ENCODE measurements at places on chromosomes 3 and 15. TPM values are rescaled to one million over a fixed set of nuclear protein-coding genes. Genes with fewer than 3 reads are reported as not detected.
A peak's percentile ranks its signal among the peaks of the same experiment; 100 is the strongest.

DNA sequence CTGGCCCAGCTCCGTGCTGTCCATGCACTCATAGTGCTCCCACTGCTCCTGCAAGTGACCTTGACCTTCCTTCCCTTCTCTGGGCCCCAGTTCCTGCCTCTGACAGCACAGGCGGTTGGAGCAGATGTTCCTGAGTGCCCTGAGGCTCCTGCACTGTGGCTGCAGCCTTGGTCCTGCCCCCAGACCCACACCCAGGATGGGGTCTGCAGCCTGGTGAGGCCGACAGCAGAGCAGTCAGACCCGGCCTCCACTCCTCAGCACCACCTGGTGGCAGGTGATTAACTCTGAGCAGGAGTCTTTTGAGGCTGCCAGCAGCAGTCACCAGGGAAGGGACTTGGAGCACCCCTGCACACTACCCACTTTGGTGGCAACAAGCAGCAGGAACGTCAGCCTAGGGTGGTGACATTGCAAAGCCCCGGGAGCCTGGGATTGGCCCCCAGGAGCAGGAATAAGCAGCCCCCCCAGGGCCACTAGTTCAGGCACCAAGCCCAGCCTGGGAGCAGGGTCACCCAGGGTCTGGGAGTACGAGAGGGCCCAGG lies 64.6 kb downstream of the CYP11A1 start:
- DNase-seq: peak; percentile 46

DNA sequence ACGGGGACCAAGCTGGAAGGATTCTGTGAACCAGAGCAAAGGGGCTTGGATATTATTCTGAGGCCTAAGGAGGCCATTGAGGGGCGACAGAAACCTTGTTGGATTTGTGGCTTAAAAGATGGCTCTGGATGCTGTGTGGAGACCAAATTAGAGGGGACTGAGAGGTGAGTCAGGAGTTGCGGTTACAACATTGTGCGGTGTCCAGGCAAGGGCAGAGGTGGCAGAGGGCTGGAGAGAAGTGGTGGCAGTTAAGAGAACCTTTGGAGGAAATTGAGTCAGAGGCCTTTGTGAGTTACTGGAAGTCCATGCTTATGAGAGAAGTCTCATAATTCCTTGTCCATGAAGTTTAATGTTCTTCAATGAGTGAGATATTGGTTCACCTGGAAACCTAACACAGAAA lies 143.2 kb downstream of the FAM43A start:
- DNase-seq: no peak

DNA sequence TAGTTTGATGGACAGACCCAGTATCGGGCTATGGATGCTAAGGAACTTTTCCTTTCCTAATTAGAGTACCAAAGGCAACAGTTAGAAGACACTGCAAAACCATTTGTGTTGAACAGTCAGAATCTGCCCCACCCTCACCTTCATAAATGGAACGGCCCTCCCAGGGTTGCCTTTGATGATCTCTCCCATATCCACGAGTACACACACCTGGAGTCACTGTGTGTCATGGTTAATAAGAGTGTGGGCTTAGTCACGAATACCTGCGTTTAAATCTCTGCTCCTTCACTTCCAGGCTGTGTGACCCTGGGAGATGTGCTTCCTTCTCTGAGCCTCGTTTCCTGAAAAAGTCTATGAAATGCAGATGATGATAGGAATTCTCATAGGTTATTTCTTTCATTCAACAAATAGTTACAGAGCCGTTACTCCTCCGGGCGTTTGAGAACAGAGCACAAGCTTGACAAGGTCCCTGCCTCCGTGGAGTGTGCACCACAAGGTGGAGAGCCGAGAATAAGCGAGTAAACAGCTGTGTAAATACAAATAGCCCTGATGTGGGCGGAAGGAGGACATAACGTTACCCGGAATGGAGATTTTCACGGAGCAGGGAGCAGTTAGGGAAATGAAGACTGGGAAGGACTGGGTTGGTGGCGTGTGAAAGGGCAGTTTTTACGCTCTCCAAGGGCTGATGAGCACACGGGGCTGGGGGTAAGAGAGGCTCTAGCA lies 6.7 kb downstream of the SLC51A start:
- no peak for DNase-seq

- no peak for DNase-seq
Observed at GRCh38 chr3:55899887-55900286, 412.8 kb upstream of the WNT5A start.

DNA sequence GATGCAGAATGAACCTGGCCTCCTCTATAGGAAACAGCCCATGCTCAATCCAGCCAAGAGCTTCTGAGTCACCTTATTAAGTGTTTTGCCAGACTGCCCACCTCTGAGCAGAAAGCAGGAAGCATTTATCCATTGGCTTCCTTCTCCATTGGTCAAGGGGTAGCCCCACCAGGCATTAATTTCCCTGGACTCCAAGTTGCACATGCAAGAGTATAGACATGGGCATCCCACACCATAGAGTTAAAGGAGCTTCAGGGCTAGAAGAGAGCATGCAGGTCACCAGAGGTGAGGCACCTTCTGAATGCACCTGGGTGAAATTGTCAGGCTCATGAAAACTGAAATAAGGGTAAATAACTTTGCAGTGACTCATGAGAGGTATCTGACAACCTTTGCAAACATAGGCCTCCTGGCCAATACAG lies 230.8 kb upstream of the STAC start:
- no peak for DNase-seq

DNA sequence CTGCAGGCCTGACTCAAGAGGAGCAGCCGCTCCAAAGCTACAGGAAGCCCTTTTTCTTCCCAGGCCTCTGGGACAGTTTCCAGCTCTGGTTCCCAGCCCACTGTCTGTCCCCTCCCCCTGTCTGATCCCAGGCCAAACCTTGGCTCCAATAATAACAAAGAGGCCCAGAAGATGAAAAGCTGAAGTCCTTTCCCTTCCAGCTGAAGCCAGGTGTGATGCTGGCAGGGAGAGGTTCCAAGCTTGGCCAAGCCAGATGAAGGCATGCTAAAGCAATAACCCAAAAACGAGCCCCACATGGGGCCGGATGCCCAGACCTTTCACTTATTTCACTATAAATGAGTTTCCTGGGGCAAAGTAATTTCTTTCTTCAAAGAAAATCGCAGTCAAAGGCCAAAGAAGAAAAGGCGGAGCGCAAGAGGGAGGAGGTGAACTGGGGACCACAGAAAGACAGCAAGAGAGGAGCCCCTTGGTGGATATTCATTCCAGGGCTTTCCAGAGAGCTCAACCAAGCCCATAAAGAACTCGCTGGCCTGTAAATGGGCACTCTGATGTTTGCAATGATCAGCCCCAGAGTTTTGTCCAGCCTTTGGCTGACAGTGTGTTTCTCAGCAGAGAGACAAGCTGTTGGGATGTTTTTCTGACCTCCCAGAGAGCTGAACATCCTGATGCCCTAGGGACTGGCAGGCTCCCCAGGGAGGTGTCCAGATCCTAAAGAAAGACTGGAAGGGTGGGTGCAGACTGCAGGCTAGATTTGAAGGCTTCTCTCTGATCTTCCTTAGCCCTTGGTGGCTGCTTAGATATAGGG lies 157.6 kb downstream of the UACA start:
- DNase-seq: peak; percentile 92

- peak; percentile 87 for DNase-seq
Observed at GRCh38 chr15:63052961-63053698, 10.6 kb downstream of the TPM1 start.

DNA sequence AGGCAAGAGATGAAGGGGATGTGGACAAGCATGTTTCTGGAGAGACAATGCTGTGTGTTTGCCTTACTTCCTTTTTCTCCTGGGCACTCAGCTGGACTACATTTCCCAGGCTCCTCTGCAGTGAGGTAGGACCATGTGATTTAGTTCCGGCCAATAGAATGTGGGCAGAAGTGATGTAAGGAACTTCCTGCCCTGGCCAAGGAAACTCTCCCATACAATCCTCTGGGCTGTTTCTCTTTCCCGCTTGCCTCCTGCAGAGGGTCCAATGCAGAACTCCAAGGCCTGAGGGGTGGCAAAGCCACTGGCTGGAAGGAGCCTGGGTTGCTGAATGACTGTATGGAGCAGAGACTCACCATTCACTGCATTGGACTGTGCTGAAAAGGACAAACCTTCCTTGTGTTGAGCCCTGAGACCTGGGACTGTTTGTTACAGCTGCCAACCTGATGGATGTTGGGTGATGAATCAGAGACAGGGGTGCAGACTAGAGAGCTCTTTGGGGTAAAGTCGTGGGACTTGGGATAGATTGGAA lies 82.7 kb upstream of the SLC6A6 start:
- DNase-seq: no peak

DNA sequence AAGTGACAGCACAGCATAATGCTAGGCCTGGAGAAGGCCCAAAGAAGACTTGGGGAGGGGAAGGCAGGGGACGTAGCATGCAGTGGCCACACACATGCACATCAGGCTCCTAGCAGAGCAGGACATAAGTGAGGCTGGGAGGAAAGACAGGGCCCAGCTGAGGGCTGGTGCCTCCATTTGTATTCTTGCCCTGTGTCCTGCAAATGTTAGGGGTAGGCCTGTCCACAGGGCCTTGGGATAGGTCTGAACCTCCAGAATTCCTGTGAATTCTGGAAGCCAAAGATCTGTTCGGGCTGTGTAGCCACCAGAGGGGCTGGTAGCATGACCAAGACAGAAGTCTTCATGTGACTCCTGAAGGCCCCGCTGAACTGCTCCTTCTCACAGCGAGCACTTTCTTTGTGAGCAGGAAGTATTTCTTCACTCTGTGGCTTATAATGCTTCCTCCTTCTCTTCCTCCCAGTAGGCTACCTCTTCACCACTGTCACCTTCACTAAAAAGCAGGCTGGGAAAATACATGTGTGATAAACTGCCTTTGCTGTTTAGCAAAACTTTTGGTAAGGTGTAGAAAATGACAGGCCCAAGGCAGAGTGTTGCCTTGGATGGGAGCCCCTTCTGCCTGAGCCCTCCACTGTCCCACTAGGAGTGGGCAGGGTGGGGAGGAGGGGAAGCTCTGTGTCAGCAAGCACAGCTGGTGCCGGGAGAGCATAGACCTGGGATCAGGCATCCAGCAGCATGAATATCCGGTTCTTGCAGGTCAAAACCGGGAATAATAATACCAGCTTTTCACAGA lies 8.4 kb downstream of the CERS3 start:
- DNase-seq: no peak

DNA sequence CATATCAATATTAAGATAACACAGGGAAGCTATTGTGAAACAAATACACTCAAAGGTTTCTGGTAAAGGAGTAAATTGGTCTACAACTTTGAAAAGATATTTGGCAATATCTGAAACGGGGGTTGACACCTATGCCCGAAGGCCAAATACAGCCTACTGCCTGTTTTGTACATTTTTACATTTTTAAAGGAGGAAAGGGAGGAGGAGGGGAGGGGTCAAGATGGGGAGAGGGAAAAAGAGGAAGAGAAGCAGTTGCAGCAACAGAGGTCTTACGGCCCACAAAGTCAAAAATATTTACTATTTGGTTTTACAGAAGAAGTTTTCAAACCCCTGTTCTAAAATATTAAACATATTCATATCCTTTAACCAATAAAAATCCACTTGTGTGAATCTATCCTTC lies 94.2 kb downstream of the FMN1 start:
- no peak for DNase-seq

DNA sequence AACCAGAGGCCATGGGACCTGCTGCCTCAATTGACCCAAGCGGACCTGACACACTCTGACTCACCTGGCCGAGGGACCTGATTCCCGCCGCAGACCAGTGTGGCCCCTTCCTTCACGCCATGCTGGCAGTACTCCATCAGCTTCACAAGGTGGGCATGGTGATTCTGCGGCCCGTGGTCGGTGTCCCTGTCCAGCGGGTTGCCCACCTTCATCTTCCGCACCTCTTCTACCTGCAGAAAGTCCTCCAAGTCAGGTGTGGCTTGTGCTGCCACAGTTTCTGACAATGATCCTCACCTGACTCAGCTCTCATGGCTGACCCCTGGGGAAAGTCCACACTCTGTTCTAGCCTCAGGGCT lies 25.9 kb upstream of the SLC41A3 start:
- DNase-seq: peak; percentile 48

TUSC2 gene
- 33.0 TPM for polyA plus RNA-seq

DLL4 gene
- 1.6 TPM for polyA plus RNA-seq

CYP11A1 gene
- polyA plus RNA-seq: not detected

LIPC gene
- polyA plus RNA-seq: 1.8 TPM

HTR3E gene
- 1.2 TPM for polyA plus RNA-seq

NFKBIZ gene
- 14.3 TPM for polyA plus RNA-seq

FAM81A gene
- 3.7 TPM for polyA plus RNA-seq

CPLX3 gene
- not detected for polyA plus RNA-seq

DIS3L gene
- polyA plus RNA-seq: 6.6 TPM
